ENCODE measurements at places on chromosomes 7 and 10.

GRCh38 chr7:43576241-43576640 lies 6.7 kb upstream of the STK17A start:
- no peak for DNase-seq

DNA sequence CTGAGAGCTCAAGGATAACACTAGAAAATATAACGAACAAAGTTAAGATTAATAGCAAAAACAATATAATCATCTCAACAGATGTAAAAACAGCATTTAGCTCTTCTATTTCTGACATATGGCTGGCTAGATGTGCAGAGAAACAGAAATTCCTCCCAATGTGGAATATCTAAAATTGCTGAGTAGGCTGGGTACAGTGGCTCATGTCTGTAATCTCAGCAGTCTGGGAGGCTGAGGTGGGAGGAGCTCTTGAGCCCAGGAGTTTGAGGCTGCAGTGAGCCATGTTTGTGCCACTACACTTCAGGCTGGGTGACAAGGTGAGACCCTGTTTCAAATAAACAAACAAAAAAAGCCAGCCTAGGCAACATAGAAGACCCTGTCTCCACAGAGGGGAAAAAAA lies 18.0 kb downstream of the ZNF746 start:
- no peak for DNase-seq

GRCh38 chr7:2445898-2446555 lies 30.2 kb downstream of the GRIFIN start:
- DNase-seq, result no peak

- no peak for DNase-seq
Measured at GRCh38 chr7:138613630-138614029, 87.5 kb downstream of the SVOPL start.

DNA sequence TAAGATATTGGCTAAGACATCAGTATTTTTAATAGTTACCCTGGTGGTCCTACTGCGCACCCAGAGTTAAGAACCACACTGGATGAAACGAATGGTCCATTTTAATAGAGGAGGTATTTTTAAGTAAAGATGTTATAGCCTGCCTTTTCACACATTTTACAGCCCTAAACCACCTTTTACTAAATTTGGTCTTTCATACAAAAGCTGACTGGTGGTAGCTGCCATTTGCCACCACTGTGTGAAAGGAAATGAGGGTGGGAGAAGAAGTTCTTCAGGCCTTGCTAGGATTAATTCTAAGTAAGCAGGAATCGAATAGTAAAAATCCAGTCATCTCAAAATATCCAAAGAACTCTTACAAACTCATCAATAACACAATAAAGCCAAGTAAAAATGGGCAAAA lies 15.2 kb upstream of the APBB1IP start:
- no peak for DNase-seq

DNA sequence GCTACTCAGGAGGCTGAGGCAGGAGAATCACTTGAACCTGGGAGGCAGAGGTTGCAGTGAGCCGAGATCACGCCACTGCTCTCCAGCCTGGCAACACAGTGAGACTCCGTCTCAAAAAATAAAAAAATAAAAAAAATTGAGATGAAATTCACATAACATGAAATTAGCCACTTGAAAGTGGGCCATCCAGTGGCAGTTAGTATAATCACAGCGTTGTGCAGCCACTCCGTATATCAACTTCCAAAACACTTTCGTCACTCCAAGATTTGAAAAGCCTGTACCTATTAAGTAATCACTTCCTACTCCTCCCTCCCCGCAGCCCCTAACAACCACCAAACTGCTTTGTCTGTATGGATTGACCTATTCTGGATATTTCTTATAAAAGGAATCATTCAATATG lies 20.7 kb upstream of the CACUL1 start:
- DNase-seq, result no peak

DNA sequence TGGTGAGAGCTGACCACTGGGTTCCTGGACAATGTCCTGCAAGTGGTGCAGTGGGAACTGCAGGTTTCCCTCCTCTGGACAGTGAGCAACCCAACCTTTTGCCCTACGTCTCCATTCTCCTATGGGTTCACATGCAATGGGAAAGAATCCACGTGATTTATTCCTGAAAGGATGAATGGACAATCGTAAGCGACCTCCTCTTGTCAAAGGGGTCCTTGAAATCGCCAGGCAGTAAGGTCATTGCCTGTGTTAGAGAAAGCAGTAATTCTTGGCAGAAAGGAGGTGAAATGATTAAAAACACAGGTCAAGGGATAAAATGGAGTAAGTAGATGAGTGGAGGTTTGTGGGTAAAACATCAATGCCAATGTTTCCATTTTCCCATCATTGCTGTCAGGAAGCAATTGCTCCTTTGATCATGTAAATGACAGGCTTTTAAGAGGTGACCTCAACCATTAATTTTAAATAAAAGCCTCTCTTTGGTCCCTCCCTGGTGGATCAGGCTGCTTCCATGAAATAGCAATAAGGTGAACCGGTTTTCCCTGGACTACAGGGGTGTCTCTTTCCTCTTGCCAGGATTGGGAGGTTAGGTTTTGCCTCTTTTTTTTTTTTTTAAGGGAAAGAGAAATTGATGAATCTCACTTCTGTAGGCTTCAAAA lies 330.0 kb upstream of the PRKCQ start:
- DNase-seq, result no peak

- DNase-seq, result no peak
Measured at GRCh38 chr7:66348959-66349358, 143.8 kb downstream of the TPST1 start.

GRCh38 chr10:77541247-77541646 lies 96.4 kb downstream of the KCNMA1 start:
- no peak for DNase-seq

- DNase-seq, result peak; percentile 97
Measured at GRCh38 chr10:93436591-93437085, 45.5 kb downstream of the MYOF start.

DNA sequence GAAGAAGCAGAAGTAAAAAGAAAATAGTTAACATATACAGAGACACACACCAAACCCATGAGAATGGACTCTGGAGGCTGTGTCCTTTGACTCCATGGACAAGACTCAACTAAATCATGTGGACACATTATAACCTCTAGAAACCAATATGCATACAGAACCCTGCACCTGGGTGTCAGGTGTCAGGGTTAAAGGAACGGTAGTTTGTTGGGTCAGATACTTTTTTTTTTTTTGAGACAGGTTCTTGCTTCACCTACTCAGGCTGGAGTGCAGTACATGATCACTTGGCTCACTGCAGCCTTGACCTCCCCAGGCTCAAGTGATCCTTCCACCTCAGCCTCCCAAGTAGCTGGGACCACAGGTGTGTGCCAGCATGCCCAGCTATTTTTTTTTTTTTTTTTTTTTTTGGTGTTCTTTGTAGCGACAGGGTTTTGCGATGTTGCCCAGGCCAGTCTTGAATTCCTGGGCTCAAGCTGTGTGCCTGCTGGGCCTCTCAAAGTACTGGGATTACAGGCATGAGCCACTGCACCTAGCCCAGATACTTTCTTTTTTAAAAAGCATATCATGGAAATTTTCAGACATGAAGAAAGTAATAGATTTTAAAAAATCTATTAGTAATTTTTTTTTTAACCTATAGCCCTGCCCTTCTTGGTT lies 31.3 kb downstream of the GALNT11 start:
- DNase-seq, result no peak

GRCh38 chr7:16695621-16696237 lies 49.7 kb downstream of the BZW2 start:
- peak; percentile 47 for DNase-seq

DNA sequence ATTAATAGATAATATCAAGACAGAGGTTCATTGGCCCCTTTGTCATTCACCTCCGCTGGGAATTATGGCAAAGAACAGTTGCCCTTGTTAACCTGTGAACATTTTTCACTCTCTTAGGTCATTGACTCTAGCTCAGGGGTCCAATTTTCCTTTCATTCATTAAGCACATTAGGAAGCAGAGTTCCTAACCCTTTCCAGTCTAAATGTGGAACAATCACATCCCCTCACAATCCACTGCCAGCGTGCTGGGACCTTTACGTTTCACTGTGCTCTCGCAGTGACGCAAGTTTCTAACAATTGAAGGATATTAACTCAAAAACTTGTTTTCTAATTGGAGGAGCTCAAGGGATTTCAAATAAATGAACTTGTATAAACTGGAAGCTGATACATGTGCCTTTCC lies 79.3 kb upstream of the MEOX2 start:
- DNase-seq, result no peak

- DNase-seq, result no peak
Measured at GRCh38 chr7:20543500-20543899, 72.0 kb upstream of the ABCB5 start.

DNA sequence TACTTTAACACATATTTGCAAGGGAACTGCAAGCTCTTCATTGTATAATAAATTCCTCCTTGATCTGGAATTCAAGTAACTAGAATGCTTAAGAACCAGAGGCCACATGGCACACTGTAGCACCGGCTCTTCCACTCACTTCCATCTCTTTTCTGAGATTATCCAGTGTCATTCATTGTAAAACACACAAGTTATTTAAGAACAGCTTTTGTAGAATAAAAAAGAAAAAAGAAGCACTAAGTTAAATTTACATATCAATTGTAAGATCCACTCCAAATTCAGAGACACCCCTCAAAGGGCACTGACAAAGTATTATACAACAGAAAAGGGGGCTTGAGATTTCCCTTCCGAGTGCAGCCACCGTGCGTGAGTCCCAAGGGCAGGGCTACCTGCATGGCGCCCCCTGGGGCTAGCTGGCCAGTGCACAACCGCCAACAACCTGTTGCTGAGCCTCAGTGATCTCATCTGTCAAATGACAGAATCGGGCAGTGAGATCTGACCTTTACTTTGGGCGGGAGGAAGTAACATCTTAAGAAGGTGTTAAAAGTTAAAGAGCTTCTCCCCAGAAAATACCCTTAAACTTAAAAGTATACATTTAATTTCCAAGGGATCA lies 12.5 kb downstream of the GLI3 start:
- no peak for DNase-seq

GRCh38 chr7:132034748-132035416 lies 478.5 kb upstream of the PODXL start:
- DNase-seq, result no peak

GRCh38 chr7:128904381-128905197 lies 5.9 kb downstream of the KCP start:
- peak; percentile 43 for DNase-seq

- no peak for DNase-seq
Measured at GRCh38 chr7:20114468-20114867, 102.7 kb downstream of the MACC1 start.

DNA sequence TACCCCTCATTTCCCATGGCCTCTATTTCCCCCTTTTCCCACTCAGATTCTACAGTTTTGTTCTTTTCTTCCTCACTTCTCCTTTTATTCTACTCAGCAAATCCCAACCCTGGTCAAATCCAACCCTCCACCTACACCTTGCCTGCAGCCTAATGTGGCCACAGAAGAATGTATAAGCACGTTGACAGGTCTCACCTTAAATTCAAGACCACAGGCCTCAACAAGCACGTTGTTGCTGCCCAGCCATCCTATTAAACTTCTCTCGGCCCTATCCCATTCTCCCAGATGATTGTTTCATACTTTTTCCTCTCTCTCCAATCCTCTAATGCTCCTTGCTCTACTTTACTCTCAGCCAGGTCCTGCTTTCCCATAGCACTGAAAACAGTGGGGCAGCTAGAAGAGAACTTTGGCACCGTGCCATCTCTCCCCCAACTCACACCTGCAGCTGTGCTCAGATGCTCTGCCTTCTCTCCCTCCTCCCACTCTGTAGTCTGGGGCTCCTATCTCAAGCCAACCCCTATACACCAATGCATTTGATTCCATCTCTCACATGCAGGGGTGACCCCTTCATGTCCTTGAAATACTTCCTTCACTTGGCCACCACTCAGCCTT lies 6.8 kb upstream of the EIF3A start:
- DNase-seq, result no peak

- no peak for DNase-seq
Measured at GRCh38 chr10:6530966-6531365, 49.1 kb downstream of the PRKCQ start.

GRCh38 chr7:114660753-114661152 lies 246.1 kb downstream of the FOXP2 start:
- DNase-seq, result no peak

GRCh38 chr7:131173145-131173890 lies 154.4 kb upstream of the MKLN1 start:
- DNase-seq, result no peak

DNA sequence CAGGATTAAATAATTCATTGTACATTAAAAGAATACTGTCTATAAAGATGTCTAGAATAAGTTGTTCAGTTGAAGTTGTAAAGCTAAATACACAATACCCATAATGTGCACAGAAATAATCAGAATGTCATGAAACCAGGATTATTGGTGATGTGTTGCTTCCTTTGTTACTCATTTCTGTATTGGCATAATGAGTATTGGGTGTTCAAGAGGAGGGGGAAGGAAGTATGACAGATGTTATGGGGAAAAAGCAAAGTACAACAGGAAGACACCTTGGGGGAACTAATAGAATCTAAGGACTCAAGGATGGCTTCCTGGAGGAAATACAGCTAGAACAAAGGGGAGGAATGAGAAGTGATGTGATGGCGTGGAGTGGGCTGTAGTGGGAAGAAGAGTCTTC lies 15.0 kb downstream of the ANKRD1 start:
- no peak for DNase-seq

DNA sequence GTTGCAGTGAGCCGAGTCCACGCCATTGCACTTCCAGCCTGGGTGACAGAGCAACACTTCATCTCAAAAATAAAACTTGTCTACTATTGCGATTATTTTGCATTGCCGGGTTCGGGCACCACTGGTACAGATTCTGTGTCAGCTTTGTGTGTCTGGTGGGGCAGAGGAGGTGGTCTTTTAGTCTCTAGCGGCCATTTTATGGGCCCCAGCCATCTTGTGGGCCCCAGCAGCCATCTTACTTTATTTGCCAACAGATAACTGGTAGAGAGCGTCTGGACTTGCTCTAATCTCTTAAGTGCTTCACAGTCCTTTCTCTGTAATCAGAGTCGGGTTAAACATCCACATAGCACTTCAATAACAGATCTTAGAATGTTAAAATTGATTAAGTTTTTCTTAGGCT lies 4.9 kb downstream of the BUD23 start:
- no peak for DNase-seq

DNA sequence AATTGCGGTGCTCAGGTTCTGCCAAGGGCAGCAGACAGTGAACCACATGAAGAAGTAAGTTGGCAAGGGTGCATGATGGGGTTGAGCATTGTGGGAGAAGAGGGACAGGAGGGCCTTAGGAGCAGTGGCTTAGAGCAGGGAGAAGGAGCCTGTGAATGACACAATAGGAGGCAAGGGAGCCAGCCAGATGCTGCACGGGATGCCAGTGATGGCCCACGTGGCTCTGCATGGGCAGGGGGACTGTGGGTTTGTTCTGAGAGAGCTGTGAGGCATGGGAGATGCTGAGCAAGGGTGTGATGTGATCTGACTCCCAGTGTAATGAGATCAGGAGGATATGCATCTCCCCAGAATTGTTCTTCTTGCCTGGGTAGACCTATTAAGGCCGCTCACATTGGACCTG lies 60.9 kb downstream of the C10orf90 start:
- no peak for DNase-seq

- DNase-seq, result no peak
Measured at GRCh38 chr7:73919694-73920375, 58.9 kb downstream of the TMEM270 start.

DNA sequence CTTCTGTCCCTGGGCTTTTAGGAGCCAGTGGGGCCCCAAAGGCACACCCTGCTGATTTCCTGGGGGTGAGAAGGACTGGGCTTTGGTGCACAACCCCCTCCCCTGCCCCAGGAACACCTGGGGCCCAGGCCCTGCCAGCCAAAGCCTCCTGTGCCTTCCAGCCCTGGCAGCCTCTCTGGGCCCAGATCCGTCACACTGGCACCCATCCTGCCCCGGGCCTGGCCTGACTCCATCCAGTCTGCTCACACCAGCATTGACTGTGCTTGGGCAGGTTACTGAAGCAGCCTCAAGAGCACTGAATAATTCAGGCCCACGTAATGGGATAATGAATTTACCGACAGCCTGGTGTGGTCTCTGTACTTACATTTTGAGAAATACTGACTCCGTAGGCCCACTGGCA lies 12.0 kb upstream of the COMTD1 start:
- DNase-seq, result no peak
